CD4-positive, alpha-beta T cell treated with Interleukin-12 subunit alpha and Interleukin-12 subunit beta, for 1 hour (primary cell): ENCODE measurements at places on chromosomes 7 and 10.

DNA sequence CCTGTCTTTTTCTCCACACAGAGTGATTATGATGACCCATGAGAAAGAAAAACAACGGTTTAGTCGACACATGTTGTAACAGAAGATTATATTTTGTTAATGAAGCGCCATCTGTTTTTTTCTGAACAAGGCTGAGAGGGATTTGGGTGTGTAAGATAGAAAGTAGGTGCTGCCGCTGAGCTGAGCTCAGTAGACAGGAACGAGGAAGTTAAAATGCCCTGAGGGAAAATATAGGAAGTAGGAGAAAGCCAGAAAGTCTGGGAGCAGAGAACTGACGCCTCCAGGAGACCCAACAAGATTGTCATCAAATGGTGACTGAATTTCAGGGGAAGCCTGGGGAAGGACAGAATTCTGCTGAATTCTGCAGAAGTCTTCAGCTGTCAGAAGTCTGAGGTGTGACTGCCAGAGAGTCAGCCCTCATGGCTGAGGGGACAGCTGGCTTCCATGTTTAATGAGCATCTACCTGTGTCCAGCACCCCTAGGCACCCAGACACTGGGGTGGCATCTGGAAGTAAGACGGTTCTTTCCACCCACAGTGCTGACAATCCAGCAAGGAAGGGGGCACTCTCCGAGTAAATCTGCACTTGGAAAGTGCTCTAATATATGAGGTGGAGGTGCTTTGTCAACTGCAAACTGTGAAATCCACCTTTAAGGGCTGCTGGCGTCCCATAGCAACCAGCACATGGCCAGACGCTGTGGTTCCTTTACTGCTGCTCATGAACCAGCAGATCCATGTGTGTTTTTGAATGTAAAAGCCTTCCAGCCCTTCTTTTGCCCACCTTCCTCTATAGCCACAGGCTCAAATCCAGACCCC is 12.5 kb upstream of the TSPAN15 start:
- no peak for DNase-seq

DNA sequence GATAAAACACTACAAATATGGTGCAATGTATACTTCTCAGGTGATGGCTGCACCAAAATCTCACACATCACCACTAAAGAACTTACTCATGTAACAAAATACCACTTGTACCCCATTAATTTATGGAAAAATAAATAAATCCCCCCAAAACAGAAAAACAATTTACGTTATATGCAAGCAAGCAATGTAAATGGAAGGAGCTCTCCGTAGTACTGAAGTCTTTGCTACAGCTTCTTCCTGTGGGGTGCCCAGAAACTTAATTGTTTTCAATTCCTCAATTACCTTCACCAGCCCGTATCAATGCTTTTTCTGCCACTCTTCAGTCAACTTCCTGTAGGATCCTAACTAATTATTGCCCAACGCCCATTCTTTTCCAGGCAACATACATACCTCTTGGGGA is 138.1 kb downstream of the RELN start:
- no peak for DNase-seq

GRCh38 chr10:14485986-14486385 is 155.3 kb upstream of the FRMD4A start:
- DNase-seq: no peak

DNA sequence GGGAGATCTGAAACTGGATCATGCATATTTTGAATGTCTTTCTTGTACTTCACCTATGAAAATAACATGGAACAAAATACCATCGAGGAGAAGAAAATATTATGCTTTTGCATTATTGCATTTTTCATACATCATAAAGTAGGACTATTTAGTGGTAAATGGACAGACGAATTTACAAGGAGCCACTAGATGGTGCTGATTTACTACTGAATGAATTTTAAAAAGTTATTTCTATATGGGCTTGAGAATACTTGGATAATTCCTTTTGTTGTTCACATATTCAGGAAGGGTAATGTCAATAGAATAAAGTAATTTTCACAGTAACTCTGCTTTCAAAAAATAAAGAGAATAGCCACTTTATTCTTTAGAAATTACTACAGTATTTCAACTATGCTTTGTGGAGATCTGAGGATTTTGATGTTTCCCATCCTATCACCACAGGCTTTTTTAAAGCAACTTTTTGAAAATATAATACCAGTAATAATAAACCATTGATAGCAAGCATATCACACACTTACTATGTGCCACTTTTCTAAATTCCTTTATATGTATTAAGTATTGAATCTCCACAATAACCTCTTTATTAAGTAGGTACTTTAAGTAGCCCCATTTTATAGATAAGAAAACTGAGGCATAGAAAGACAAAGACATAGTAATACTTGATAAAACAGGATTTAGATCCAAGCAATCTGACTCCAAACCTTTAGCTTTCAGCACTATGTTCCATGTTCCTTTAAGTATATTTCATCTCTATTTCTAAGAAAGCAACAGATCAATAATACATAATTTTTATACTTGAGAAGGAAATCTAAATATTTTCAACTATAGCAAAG is 38.6 kb downstream of the NEBL start:
- DNase-seq: no peak

- no peak for DNase-seq
These were observed 290.5 kb upstream of the LRGUK start for GRCh38 chr7:133836666-133837065.
